ENCODE measurements at places on chromosomes 6 and 20.

DNA sequence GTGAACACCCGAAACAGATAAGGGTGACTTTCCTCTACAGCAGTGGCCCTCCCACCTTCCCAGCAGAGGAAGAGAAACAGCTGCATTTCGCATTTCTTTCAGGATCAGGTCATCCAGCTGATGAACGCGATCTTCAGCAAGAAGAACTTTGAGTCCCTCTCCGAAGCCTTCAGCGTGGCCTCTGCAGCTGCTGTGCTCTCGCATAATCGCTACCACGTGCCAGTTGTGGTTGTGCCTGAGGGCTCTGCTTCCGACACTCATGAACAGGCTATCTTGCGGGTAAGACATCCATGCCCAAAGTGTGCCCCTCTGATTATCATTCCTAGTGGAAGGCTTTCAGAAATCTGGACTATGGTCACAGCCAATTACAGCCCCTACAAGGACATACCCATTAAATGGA, 27.8 kb upstream of the MROH8 start:
- DNase-seq, result no peak

DNA sequence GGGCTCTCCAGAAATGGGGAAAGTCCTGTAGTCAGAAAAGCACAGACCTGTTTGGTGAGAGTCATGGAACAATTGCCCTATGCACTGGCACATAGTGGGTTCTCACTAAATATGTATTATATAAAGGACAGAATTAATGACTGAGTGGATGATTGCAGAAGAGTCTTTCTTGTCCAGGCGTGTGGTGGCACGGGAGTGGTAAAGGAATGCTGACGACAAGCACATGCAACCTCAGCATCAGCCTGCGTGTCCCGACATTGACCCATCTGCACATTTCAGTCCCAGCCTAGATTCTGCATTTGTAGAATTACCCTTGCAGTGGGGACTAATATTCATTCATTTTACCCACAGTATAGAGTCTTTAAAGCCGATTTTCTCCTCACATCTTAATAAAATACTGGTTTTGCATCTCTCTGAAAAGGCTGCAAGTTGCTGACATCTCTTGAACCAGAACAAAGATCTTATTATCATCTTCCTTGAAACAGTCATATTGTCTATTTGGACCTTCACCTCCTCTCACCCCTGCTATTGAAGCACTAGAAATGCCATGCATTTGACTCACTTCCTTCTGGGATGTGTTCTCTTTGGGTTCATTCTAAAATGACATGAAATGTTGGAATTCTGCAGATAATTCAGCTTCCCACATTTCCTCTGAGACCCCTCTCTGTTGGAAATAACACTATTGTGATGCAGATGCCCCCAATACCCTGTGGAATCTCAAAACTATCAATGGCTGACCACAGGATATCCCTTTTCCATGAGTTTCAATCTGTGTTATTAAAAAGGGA, 883.6 kb upstream of the FLRT3 start:
- DNase-seq, result no peak

DNA sequence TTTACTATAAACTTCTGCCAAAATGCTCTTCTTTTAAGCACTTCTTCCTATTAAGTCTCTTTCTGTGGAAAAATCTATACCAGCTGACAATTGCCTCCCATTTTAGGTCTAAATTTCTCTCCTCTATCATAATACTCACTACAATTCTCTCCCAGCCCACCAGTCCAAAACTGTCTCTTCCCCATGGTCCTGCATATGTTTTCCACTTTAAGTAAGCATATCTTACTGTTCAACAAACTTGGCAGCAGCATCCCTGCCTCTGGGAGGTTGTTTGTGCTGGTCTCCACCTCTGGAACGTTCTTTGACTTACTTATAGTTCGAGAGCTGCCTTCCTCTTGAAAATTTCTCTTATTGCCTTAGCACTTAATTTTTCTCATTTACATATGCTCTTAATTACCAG, 180.5 kb downstream of the COL12A1 start:
- DNase-seq, result no peak

- no peak for DNase-seq
Observed at GRCh38 chr6:155271145-155271544, 7.3 kb downstream of the CLDN20 start.

DNA sequence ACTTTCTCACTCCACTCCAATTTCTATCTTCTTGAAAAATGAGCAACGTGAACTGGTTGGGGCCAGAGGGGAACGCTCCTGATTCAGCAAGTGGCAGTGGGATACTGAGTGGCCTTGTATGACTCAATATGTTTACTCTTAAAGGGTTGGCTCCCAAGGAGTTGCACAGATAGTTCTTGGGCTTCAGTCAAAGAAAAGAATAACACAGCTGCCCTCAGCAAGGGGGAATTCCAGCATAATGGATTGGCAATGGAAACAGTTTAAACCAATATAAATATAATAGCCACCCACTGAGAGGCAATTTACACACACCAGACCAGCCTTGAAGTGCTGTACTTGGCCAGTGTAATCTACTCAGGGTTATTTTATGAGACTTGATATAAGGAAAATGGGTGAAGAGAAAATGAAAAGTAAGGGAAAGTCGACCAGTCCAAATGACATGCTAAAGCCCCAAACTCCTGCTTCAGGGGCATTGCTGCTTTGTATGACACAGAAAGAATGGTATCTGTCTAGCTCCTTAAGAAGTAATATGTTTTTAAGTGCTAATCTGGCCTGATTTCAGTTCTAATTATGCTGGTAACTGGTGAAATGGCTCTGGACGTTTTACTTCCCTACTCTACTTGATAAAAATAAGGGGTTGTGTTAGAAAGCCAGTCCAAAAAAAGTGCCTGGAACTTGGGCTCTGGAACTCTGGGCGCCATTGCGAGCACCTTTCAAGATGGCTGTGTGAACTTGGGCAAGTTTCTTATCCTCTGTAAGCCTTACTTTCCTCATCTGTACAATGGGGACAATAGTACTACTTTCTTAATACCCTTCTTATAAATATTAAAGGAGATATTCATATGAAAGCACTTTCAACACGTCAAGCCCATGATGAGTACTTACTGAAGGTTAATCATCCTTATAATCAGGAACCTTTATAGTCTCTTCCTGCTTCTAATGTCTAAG, 712.9 kb upstream of the MAP3K7 start:
- DNase-seq, result peak; percentile 14

- DNase-seq, result no peak
Observed at GRCh38 chr6:148445116-148445515, 102.5 kb downstream of the SASH1 start.

GRCh38 chr6:167660944-167661551, 165.7 kb upstream of the AFDN start:
- no peak for DNase-seq

DNA sequence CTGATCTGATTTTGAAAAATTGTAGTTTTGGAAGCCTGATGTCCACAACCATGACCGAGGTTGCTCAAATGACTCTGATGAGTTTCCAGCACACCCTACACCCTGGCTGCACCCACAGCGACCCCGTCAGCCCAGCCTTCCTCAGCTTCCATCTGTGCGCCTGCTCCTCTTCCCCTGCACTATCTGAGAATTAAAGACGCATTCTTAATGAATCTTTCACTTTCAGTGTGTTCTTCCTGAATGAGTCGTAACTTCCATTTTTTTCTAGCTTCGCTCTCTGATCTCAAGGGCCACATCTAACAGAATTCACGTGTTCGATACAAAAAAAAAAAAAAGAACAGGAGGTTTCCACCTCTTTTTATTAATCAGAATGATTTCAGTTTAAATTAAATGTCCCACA, 21.3 kb upstream of the RREB1 start:
- DNase-seq, result peak; percentile 27

DNA sequence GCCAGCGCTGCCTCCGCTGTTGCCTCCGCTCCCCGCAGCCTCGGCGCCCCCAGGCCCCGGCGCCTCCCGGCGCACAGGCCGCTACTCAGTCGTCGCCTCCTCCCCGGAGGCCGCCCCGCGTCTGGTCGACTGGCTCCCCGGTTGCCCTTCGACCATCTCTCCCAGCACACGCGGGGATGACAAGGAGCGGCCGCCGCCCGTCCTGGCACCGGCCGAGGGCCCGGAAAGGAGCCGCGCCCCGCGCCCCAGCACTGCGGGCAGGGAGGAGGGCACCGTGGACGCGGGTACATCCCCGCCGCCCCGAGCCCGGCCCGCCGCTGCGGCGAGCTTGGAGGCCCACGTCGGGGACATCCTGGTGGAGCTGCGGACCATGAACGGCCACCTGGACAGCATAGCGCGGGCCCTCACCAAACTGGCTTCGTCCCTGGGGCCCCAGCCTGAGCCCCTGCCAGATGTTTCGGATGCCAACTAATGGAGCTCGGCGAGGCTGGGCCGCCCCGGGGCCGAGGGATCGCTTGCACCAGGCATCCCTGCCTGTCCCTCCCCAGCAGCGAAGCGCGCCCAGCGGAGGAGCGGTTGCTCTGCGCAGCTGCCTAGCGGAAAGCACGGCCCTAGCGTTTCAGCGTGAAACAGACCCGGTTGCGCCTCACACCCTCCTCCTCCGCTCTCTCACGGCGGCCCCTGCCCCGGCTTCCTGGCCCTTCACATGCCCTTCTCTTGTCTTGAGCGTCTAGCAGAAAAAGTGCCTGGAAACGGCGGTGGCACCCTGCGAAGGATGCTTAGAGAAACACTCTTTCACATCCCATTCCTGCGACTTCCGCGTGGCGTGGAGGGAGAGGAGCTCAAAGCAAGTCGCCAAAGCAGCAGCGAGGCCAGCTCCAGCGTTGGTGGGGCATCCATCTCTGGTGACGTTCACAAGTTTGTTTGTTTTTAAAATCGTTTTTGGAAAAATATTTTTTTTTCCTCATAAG, 285.8 kb upstream of the SUPT3H start:
- peak; percentile 36 for DNase-seq
